Mesothelial cell of epicardium (in vitro differentiated cells): ENCODE measurements at places on chromosomes 2 and 18. TPM values are rescaled to one million over a fixed set of nuclear protein-coding genes. Genes with fewer than 3 reads are reported as not detected.

- no peak overlapping the region for H3K4me3 ChIP-seq
- no peak for DNase-seq
- H3K36me3 ChIP-seq = no peaks in the 10 kb centered on the region
- no peaks in the 10 kb centered on the region for H3K27me3 ChIP-seq
Measured at GRCh38 chr18:40006634-40007033, 1948.4 kb upstream of the PIK3C3 start.

- H3K27ac ChIP-seq = no peak overlapping the region
- DNase-seq = no peak
- H3K4me1 ChIP-seq = peaks cover 13% of the 10 kb centered on the region
- H3K4me3 ChIP-seq = no peak overlapping the region
- peaks cover 2% of the 10 kb centered on the region for H3K27me3 ChIP-seq
Measured at GRCh38 chr2:225738735-225739134, 339.2 kb downstream of the NYAP2 start.

- DNase-seq = no peak
- no peak overlapping the region for H3K4me3 ChIP-seq
- peaks cover 2% of the 10 kb centered on the region for H3K4me1 ChIP-seq
- no peak overlapping the region for H3K27ac ChIP-seq
- no peaks in the 10 kb centered on the region for H3K36me3 ChIP-seq
- H3K27me3 ChIP-seq = peaks cover 2% of the 10 kb centered on the region
Measured at GRCh38 chr2:54880428-54880827, 157.0 kb downstream of the EML6 start.

DNA sequence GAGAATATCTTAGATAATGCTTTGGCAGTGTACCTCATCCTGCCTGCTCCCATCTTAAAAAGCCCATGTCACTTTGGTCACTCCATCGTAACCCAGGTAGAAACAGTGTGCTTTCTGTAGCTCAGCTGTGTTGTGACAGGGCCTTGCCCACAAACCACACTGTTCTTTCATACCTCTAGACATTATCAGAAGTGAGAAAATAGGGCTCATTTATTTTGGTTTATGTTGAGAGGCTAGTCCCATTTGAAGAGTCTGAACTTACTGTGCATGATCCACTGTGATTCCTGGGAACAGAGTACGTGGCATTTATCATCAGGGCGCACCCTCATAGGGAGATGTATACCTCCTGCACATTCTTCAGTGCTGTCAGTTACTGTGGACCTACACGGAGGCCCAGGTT is 69.7 kb downstream of the FEZ2 start:
- H3K27ac ChIP-seq = no peak overlapping the region
- H3K36me3 ChIP-seq = peaks cover 31% of the 10 kb centered on the region
- H3K27me3 ChIP-seq = no peaks in the 10 kb centered on the region
- no peak overlapping the region for H3K4me3 ChIP-seq
- DNase-seq = no peak

DNA sequence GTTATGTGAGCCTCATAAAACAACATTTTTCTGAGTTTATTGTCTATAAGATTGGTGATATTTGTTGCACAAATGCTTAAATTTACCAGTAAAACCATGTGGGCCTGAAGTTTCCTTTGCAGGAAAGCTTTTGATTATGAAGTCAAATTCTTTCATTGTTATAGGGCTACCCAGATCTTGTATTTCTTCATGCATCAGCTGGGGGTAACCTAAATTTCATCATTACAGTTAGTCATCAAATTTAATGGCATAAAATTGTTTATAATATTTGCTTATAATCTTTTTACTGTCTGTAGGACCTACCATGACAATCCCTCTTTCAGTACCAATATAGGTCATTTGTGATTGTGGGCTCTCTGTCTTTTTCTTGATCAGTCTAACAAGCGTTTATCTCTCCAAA is 47.8 kb downstream of the SMAD2 start:
- no peaks in the 10 kb centered on the region for H3K27me3 ChIP-seq
- H3K4me1 ChIP-seq = peaks cover 49% of the 10 kb centered on the region
- no peak for DNase-seq
- H3K36me3 ChIP-seq = peaks cover 24% of the 10 kb centered on the region

GYPC gene
- 39.4 to 41.4 TPM (median 39.7 TPM) in 3 replicates for total RNA-seq
